ENCODE measurements at places on chromosomes 11 and 22.
A peak's percentile ranks its signal among the peaks of the same experiment; 100 is the strongest.

DNA sequence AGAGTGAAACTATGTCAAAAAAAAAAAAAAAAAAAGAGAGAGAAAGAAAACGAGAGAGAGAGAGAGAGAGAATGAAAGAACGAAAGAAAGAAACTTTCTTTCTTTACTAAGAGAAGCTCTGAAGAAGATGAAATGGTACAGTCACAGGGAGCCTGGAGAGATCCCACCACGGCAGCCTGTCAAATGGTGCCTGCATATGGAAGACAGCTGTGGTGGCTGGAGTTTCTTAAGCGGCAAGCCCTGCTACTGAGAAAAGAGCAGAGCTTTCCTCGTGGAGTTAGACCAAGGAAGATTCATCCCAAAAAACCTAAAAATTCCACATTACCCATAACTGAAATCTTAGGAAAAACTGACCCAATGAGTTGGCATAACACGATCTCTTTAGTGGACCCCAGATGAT, 66.7 kb downstream of the MICAL3 start:
- no peak for DNase-seq

DNA sequence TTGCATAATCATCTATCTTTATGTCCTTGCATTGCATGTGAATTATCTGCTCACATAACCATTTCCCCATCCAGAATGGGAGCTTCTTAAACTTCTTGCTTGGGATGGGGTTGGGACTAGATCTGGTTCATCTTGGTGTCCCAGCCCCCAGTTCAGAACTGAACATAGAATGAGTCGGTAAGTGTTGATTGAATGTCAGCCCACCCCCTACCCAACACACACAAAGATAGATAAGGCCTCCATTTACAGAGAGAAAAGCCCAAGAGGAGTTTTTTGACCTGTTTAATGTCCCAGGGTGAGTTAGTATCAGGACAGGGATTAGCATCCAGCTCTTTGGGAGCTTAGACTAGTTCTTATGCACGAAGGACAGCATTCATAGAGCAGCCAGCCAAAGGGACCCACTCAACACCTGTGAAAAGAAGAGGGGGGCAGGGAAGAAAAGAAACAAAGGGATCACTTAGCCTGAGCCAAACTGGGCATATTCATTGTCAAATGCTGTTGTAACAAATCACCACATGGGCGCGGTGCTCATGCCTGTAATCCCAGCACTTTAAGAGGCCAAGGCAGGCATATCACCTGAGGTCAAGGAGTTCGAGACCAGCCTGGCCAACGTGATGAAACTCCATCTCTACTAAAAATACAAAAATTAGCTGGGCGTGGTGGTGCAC, 57.4 kb downstream of the CHRDL2 start:
- no peak for DNase-seq

GRCh38 chr11:80831374-80831773, 1390.5 kb upstream of the TENM4 start:
- no peak for DNase-seq

GRCh38 chr11:130911306-130911705, 5.0 kb downstream of the SNX19 start:
- DNase-seq = no peak

DNA sequence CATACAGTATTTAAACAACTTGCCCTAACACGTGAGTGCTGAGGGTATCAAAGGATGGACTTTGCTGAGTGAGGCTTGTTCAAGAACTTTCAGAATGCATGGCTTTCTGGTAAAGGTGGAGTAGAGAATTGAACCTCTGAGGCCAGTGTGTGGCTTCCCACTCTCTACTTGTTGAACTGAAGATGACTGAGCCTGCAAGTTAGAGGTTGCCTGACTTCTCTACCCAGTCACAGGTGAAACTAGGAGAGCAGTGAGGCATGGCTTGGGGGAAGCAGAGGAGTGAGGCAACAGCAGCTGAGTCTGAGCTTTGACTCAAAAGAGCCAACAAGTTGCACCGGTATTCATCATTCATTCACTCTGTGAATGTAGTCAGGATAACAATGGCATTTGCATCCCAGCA, 256.4 kb upstream of the SESN3 start:
- no peak for DNase-seq

- DNase-seq = no peak
Measured at GRCh38 chr11:1570001-1570453, 2.0 kb downstream of the DUSP8 start.

GRCh38 chr22:27843441-27843840, 41.9 kb upstream of the MN1 start:
- no peak for DNase-seq

DNA sequence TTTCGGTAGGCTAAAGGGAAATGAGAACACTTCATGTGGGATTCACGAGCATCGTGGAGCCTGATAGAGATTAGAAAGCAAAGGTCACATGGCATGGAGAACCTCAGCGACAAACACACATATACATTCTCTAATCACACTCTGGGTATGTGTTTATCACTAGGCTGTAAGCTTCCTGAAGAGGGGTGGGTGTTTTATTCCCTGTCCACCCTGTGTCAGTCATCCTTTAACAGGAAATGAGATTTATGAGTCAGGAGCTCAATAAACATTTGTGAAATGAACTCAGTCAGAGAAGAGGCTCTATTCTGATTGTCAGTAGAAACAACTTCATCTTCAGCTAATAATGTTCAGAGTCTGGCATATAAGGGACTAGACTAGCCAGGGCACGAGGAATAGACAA, 71.7 kb upstream of the EIF3M start:
- DNase-seq = peak; percentile 11

DNA sequence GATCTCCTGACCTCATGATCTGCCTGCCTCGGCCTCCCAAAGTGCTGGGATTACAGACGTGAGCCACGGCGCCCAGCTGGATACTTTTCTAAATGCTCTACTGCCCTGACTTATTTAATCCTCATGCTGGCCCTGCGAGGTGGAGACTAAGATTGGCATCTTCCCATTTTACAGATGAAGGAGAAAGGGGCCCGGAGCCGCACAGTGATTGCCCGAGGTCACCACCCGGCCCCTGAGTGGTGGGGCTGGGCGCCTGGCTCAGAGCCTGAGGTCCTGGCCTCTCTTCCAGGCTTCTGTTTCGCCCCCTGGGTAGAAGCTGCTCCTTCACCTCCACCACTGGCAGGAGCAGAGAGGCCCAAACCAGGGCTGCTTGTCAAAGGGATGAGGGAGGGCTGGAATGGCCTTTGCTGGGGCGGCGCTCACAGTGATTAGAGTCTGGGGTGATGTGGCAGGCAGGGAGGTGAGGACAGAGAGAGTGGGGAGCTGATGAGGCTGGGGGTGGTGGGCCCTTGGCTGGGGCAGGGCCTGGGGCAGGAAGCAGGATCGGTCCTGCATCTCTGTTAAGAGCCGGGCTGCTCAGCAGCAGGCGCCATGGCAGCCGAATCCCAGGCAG, 15.4 kb upstream of the MPPED1 start:
- no peak for DNase-seq

- peak; percentile 20 for DNase-seq
Measured at GRCh38 chr11:63918507-63919191, 1.7 kb upstream of the RCOR2 start.

DNA sequence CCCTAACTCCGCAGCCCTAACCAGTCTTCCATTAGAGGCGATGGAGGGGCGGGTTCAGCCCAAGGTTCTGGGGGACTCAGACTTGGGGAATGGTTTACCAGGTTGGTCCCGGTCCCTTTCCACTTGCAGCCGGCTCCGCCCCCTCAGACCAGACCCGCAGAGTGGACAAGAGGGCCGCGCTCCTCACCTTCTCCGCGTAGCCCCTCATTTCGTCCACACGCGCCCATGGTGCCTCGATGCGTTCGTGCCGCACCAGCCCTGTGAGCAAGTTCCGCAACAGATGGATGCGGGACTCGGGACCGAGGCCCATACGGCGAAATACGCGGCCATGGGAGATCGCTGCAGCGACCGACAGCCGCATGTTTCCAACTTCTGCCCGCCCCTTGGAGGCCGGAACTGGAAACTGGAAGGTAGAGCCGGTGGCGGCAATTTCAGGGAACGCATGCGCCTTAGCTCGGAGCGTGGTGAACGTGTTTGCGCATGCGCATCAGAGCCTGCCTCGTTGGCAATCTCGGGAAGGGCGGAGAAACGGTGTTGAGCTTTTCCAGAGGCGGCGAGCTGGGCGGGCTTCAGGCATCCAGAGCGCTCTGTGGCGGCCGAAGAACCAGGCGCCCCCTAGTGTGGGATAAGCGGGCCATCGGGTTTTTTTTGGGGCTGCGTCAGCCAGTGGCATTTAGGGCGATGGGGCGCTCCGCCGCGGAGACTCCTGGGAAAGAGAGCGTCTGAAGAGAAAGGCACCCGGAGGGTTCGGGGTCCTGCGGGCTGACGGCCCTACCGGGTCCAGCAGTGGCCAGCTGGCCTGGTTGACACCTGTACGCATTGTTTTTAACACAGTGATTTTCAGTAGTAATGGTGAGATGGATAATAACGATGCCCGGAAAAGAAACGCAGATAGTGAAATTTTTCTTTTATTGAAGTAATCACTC, at the start of gene MRPL17:
MRPL17 (minus strand) TSS at position 405 of the 926 bp plus-strand sequence; CDS start at position 361, 44 bp downstream.
- DNase-seq = peak; percentile 96

DNA sequence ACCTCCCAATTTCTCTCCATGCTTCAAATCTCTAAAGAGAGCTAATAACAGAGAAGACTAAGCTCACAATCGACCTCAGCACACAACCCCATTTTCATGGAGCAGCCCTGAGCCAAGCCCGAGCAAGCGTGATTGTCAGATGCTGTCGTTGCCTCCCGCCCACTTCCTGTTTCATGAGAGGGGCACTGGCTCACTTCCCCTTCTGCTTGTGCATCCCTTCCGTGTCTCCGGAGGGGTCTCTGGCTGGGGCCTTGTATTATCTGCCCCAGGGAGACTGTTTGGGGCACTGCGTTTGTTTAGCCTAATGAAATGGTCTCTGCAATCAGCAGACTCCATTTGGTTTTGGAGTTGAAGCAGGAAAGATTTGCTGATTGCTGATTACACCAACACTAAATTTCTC, 181.3 kb upstream of the SEZ6L start:
- DNase-seq = no peak

DNA sequence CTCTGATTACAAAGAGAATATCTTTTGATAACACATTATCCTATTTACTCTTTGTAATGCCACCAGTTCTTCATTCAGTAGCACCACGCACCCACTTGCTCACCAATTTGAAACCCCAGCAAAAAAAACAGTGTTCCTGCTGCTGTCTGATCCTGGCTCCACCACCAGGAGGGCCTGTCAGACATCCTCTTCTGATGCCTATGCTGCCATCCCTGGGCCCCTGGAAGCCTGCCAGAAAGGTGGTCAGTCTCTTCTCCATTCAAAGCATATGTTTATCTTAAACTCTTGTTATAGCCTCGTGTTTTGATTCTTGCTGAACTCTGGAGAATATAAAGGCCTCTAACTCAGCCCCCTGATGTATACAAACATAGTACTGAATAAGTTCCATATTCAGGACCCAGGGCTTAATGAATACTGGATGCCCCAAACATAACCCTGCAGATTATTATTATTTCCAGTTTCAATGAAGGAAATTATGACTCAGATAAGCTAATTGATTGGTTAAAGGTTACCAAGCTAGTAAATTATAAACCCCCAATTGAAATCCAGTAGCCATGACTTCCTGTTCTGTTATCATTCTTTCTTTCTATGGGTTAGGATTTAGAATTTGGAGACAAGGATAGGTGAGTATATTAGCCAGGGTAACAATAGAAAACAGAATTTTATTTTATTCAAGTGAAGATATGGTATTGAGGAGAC, 116.7 kb downstream of the NTM start:
- no peak for DNase-seq

DNA sequence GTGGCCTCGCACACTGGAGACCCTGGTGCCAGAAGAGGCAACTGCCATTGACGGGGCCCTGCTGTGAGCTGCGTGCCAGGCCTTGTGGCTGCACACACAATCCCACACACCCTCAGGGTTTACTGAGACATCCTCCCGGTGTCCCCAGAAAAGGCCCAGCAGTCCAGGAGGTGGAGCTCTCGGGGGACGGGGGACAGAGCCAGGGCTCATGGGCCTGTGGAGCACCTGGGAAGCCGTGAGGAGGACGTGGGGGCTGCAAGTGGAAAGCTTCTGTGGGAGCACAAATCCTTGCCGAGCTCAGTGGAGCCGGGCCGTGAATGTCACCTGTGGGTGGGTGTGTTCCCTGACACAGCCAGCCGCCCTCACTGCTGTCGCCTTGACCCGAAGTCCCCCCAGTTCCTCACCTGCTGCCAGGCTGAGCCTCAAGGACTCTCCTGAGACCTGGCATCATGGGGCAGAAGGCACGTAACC, 609.7 kb downstream of the TBC1D22A start:
- DNase-seq = no peak

DNA sequence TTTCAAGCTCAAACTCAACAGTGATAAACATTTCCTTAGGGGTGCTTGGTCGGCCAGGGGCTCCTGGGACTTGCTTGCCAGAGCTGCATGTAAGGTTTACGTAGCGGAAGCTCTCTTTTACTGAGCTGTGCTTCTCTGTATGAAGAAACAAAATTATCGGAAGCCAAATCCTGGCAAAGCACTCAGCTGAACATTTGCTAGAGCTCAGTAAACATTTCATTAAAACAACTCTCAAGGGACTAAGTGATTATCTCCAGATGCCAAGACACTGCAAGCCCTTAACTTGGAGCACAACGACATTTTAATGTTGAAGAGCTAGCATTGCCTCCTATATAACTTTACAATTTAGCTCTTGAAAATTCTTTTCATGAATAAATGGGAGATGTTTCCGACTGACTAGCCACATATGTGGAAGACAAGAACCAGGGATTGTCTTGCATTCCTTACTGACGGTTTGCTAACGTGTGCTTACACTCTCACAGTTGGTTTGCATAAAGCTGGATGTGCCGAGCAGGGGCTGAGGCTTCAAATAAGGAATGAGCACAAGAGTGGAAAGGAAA, 43.4 kb downstream of the SCUBE2 start:
- DNase-seq = peak; percentile 56

DNA sequence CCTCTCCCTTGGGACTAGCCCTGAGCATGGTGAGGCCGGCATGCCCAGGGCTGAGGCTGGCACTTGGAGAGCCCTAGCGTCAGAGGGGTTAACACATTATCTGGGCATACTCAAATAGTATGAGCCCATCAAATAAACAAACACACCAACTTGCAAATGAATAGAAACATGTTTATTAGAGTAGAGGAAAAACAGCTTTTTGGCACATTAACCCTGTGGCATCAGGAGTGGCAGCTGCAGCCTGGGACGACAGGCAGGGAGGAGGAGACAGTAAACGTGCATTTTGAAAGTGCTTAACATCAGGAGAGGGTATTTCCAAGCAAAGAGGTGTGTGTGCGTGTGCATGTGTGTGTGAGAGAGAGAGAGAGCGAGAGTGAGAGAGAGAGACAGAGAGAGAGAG, 684.9 kb downstream of the NTM start:
- no peak for DNase-seq
